Fibroblast of lung (primary cell): ENCODE measurements at places on chromosomes 3 and 15. TPM values are rescaled to one million over a fixed set of nuclear protein-coding genes. Genes with fewer than 3 reads are reported as not detected.

DNA sequence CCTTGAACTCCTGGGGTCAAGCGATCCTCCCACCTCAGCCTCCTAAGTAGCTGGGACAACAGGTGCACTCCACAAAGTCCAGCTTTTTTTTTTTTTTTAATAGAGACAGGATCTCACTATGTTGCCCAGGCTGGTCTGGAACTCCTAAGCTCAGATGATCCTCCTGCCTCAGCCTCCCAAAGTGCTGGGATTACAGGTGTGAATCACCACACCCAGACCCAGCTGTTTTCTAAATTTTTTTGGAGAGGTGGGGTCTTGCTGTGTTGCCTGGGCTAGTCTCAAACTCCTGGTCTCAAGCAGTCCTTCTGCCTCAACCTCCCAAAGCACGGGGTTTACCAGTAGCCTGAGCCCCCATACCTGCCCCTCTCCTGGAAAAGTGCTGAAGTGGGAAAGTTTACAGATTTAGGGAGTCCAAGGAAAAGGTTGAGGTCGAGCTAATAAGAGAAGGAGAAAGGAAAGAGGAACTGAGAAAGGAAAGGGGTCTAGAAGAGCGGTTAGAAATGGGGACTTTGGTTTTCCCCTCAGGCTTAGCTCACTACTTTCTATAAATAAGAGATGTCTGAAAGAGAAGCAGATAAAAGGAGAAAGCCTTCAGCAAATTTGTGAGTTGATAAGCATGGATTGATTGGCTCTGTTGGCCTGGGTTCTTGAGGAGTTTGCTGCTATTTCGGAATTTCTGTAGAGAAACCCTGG is 23.6 kb downstream of the UBE2E1 start:
- DNase-seq, result no peak

- peak; percentile 79 for DNase-seq
Measured at GRCh38 chr3:157618075-157618760, 115.0 kb upstream of the VEPH1 start.

DNA sequence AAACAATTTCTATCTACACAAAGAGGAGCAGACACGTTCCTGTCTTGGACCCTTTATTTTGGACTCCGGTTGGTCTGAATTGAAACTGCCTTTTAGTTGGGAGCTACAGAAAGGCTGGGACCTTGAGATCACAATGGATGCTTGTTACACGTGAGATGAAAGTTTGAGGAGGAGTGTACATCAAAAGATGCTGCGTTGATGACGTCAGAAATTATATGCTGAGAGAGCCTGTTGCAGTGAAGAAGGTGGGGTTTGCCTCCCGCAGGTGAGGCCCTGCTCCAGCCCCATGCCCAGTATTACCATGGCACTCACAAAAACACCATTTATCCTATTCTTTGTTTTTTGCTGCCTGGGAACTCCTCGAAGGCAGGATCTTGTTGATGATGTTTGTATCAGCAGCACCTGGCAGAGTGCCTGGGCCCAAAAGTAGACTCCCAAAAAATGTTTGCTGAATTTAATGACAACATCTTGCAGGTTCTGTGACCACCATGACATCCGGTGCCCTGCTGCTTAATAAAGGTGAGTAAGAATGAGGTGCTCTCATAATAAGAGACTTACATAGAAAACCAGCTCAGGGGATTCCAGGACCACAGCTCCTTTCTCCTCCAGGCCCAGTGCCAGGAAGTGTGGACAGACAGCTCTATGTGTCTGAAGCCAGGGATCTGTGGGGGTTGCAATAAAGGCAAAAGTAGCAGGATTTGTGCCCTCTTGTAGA is 136.1 kb upstream of the UBE2E1 start:
- no peak for DNase-seq

GRCh38 chr3:169510693-169511010 is 152.9 kb downstream of the MECOM start:
- no peak for DNase-seq

- no peak for DNase-seq
Measured at GRCh38 chr3:100760377-100760776, 51.1 kb downstream of the TFG start.

Gene STAB1
- total RNA-seq, result under 0.01 TPM in 2 replicates

Gene LNP1
- total RNA-seq, result 3.1 and 4.1 TPM in 2 replicates

Gene ITIH4
- total RNA-seq, result 2.6 TPM in 2 replicates
